ENCODE measurements at places on chromosomes 16 and 17.

DNA sequence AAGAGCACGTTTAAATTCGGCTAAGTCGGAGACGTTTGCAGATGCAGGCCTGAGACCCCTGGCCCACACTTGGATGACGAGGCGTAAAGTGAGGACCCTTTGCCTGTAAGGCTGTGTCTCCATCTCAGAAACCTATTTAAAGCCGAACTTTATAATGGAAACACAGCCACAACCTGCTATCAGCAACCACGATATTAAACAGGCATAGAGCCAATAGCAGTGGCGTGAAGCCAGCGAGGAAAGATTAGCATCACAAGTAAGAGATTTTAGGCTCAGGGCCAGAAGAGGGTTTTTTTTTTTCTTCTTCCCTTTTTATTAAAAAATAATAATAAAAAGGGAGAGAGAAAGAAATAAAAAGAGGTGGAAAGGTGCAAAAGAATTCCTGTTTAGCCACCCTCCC is 111.3 kb upstream of the NOL11 start:
- DNase-seq, result no peak

- no peak for DNase-seq
These were observed 153.7 kb downstream of the NTN1 start for GRCh38 chr17:9174779-9175574.

- peak; percentile 62 for DNase-seq
These were observed 225.1 kb downstream of the SPECC1 start for GRCh38 chr17:20234276-20234675.

GRCh38 chr17:43814714-43815113 is 18.2 kb downstream of the MPP3 start:
- no peak for DNase-seq

- DNase-seq, result no peak
These were observed 192.8 kb downstream of the SHCBP1 start for GRCh38 chr16:46428108-46429061.

DNA sequence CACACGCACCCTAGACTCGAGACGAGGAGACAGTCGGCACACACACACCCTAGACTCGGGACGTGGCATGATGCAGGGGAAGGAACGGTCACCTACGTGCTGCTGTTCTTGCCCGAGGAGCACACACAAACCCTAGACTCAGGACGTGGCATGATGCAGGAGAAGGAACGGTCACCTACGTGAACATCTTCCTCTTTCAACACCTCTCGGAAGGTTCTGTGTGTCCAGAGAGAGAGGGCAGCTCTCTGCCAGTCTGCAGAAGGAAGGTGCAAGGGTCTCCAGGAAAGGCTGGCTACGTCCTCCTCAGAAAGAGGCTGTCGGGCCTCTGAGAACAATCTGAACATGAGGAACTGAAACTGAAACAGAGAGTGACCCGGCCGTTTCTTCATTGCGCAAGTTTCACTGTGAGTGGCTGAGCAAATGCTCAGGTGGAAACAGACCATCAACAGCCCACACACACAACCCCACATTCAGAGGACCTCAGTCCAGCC is 43.4 kb downstream of the ZNF276 start:
- no peak for DNase-seq

- no peak for DNase-seq
These were observed 218.0 kb downstream of the SEC14L1 start for GRCh38 chr17:77358801-77359200.

- DNase-seq, result no peak
These were observed 349.6 kb downstream of the KIF2B start for GRCh38 chr17:54172096-54172984.

GRCh38 chr16:66656547-66656946 is 40.0 kb downstream of the CMTM4 start:
- no peak for DNase-seq

- no peak for DNase-seq
These were observed 115.3 kb downstream of the SLC39A11 start for GRCh38 chr17:72976971-72977770.

- no peak for DNase-seq
These were observed 292.8 kb upstream of the PMFBP1 start for GRCh38 chr16:72464597-72465368.

GRCh38 chr17:4438162-4438944 is 4.6 kb downstream of the SPNS3 start:
- no peak for DNase-seq

GRCh38 chr16:24815021-24815420 is 30.7 kb upstream of the SLC5A11 start:
- DNase-seq, result no peak

- DNase-seq, result no peak
These were observed 108.2 kb downstream of the VAT1L start for GRCh38 chr16:77896415-77897128.

- no peak for DNase-seq
These were observed 82.8 kb upstream of the GSE1 start for GRCh38 chr16:85530370-85530739.

GRCh38 chr17:75271955-75272847 is 1.2 kb upstream of the MIF4GD start:
- DNase-seq, result no peak

- no peak for DNase-seq
These were observed 2.8 kb downstream of the ST6GALNAC1 start for GRCh38 chr17:76640550-76641380.

DNA sequence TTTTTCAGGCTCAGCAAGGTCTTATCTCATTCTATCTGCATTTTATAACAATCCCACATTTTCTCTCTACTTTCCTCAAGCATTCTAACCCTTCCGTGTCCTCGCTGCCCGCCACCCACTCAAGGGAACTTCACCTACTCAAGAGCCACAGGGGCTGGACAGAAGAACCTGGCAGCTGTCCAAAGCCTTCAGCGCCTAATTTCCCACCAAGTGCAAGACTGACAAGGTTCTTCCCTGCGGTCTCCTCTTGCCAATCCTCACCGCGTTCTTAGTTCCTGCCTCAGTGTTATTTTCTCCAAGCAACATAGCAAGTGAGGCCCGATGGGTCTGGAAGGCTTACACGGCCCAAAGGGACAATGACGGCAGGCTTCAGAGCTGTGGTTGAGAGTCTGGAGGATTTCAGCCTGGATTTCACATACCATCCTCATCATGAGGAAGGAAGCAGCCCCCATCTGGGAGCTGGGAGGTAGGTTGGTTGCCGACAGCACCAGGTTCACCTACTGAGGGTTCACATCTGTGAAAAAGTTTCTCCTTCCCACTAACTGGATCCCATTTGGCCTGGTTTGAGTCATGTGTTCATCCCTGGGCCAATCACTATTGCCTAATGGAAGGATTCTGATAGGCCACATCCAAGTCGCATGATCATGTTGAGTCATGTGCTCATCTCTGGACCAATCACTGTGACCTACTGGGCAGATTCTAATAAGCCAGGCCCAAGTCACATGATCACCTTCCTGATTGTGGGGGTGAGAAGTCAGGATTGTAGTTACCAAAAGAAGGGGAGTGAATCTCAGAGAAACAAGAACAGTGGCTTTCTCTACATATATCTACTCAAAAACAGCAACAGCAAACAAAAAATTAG is 108.2 kb downstream of the N4BP1 start:
- DNase-seq, result no peak

DNA sequence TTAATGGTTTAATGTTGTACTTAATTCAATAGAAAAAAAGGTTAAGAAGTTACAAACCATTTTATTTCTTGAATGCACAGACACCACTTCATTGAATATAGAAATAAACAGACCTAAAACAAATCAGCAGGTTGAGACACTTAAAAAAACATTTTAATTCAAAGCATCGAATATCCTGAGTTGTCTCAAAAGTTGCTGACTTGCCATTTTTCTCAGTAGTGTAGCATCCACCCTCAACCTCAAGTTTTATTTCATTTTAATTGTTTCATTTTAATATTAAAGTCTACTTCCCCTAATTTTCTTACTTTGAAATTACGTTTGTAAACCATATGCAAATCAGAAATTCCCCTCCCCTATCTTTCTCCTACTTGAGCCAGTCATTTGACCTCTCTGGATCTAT is 5.8 kb upstream of the MED13 start:
- no peak for DNase-seq

- no peak for DNase-seq
These were observed 3.9 kb downstream of the CNGB1 start for GRCh38 chr16:57966986-57967385.

GRCh38 chr16:17412221-17412620 is 58.5 kb downstream of the XYLT1 start:
- DNase-seq, result no peak

GRCh38 chr17:13531721-13532120 is 70.0 kb downstream of the HS3ST3A1 start:
- no peak for DNase-seq

DNA sequence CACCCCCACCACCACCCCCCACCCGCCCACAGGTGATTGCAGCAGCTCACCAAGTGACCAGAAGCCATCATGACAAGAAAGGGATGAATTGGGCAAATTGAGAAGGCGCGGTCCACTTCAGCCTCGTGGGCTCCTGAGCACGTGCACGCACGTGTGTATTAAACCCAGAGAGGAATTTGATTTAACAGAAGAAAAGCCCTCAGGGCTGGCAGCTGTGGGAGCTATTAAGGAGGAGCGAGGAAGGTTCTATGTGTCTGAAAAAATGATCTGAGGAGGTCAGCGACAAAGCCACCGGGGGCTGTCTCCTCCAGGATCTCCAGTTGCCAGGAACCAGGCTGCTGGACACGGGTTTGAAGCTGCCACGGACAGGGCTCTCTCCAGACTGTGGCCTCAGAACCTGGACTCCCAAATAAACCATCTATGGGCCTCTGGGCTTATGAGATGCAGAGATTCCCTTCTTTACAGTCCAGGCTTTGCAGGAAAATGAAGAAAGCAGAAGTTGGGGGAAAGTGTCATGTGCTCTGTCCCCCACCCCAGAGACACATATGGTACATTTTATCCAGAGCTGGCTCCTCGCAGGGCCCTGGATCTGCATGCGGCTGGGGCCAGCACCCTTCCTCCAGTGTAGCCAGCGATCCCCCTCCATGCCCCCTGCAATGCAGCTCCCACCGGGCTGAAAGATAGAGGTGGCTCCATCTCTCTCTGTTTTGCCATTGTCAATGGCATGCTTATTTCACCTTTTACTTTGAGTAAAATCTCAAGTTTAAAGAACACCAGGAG is 219.7 kb upstream of the RPL38 start:
- no peak for DNase-seq

GRCh38 chr16:67246756-67247191 is 507 bp downstream of the FHOD1 start:
- peak; percentile 20 for DNase-seq

GRCh38 chr16:17780181-17780580 is 309.4 kb upstream of the XYLT1 start:
- DNase-seq, result no peak

- DNase-seq, result no peak
These were observed 849.8 kb upstream of the RBFOX1 start for GRCh38 chr16:6482696-6483468.

DNA sequence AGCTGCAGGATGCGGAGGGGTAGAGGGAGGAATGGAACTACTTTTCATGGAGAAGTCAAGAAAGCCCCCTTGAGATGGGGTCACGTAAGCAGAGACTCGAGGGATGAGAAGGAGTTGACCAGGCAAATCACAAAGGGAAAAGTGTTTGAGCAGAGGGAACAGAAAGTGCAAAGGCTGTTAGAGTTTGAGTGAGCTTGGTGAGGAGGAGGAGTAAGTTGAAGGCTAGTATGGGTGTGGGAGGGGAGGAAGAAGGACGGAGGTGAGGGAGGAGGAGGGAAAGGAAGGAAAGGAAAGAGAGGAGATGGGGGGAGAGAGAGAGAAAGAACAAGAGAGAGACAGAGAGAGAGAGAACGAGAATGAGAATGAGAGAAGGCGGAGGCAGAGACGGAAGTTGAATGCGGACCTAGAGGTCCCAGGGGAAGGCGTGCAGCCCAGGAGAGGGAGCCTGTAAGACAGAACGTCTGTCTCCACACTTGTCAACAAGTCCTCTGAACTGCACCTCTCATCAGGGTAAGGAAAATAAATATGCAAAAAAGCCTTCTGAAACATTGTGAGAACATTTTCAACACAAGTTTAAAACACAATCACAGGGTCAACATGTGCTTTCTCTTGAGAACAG is 279.8 kb upstream of the EEF2KMT start:
- DNase-seq, result no peak

DNA sequence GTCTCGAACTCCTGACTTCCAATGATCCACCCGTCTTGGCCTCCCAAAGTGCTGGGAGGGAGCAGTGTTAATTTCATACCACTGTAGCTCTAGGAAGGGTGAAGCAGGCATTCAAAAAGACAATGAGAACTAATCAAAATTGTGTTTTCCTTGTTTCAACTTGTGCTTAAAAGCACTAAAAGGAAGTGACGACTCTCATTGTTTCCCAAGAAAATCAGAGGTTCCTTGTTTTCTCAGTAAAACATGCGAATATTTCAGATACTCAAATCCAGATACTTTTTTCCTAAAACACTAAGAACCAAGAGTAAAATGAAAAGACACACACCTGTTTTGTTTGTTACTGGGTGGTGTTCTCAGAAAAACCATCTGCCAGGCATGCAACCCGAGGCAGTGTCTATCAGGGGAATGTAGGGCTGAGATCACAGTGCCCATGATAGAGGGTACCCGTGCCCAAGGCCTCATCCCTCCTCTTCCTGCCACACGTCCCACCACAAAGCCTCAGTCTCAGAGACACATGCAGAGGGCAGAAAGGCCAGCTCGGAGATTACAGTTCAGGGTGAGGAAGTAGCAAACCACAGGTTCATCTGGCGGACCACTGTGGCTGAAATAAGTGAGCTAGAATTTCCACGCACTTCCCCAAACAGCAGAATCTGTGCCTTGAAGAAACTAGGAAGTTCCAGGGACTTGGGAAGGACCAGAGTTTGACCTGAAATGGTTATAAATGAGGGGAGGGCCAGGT is 33.7 kb downstream of the GINS3 start:
- no peak for DNase-seq

DNA sequence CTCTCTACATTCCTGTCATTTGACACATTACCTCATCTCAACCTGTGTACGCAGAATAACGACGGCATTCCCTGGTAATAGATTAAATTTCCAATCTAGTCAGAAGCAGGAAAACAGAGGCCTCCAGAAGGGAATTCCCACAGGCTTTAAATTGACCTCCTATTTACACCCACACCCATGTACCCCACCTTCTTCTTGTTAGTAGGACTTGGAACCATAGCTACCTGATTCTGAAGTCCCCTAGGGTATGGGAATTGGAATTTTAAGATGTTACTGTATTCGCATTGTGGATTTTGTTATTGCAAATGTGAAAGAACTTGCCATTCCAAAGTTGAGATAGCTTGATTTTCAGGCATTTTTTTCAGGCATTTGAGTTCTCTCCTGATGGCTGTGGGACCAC is 377.5 kb upstream of the DYNLRB2 start:
- no peak for DNase-seq

DNA sequence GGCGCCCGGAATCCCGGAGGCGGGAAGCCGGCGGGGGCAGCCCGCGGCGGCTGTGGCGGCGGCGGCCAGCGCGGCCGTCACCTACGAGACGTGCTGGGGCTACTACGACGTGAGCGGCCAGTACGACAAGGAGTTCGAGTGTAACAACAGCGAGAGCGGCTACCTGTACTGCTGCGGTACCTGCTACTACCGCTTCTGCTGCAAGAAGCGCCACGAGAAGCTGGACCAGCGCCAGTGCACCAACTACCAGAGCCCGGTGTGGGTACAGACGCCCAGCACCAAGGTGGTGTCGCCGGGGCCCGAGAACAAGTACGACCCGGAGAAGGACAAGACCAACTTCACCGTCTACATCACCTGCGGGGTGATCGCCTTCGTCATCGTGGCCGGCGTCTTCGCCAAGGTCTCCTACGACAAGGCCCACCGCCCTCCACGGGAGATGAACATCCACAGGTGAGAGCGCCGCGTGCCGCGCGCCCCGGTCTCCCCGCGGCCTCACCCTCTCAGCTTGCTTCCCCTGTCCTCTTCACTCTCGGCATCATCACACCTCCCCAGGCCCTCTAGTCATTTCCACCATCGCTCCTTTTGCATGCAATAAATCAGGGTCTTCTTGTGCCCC is 706 bp downstream of the SHISA6 start:
- DNase-seq, result no peak

GRCh38 chr16:1899641-1900451 is 18.4 kb downstream of the HS3ST6 start:
- DNase-seq, result no peak

All from stimulated activated naive CD4-positive, alpha-beta T cell (primary cell).